ENCODE measurements at places on chromosomes 5 and 9.

DNA sequence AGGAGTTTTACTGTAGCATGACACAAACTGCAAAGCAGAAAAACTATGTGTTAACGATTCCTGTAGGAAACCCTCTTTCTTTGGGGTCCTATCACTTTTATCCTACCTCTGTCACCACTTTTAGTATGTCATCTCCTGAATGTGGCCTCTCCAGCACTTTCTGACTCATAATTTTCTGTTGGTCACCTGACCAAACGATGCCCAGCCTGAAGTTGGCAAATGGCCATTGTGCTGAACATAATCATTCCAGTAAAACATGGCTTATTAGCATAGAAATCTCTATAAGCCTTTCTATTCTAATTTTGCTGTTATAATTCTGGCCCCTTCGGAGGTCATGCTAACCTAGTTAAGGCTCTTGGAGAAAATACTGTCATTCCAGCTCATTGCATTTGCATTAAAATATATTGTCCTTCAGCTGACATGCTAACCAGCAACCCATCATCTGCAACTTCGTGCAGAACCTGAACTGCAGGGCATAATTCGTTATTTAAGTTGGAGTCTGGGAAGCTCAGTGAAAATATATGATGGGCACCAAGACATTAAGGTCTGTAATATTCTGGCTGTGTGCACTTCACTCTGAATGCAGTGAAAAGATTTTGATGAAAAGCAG is 140.3 kb downstream of the NMUR2 start:
- no peak for DNase-seq

DNA sequence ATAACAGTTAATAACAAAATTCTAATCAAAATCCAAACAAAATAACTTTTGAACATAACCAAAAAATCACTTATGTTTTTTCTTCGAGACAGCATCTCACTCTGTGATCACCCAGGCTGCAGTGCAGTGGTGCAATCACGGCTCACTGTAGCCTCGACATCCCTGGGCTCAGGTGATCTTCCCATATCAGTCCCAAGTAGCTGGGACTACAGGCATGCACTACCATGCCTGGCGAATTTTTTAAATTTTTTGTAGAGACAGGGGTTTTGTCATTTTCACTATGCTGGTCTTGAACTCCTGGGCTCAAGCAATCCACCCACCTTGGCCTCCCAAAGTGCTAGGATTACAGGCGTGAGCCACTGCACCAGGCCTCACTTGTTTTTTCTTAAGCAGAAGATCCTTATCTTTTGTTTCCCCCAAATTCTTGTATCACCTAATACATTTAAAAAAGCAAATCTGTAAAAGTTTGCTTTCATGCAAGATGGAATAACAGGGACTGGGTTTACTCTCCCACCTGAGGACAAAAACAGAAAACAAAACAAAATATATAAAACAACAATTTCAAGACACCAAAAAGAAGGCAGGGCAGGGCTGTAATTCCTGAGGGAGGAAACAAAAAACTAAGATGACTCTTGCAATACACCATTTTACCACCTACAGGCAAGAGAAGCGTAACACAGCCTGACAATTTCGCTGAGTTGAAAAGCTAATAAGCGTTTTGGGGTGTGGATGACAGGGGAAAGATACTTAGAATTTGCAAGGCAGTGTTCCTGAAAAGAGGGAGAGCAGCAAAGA is 71.4 kb downstream of the RAPGEF6 start:
- no peak for DNase-seq

DNA sequence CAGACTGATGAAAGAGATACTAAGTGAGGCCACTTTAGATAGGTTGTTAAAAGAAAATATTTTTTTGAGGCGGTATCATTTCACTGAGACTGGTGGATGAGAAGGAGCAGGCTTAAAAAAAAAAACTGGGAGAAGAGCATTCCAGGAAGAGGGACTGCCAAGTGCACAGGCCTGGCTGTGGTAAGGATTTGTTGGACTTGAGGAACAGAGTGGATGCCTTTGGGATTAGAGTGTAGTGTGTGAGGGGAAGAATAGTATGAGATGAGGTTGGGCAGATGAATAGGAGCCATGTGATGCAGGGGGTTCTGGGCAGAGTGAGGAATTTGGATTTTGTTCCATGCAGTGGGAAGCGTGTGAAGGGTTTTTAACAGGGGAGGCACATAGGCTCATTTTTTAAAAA is 57.9 kb downstream of the PBX3 start:
- no peak for DNase-seq

- DNase-seq: no peak
These were observed 26.3 kb upstream of the ISCA1 start for GRCh38 chr9:86308687-86309086.

GRCh38 chr9:34256987-34257585 is 72.0 kb downstream of the KIF24 start:
- DNase-seq: no peak

Measured in T1000 (cell line).